ENCODE measurements at places on chromosomes 2 and 18.
A peak's percentile ranks its signal among the peaks of the same experiment; 100 is the strongest.

- DNase-seq: no peak
These were observed 58.7 kb downstream of the TMEM18 start for GRCh38 chr2:618422-618990.

GRCh38 chr2:28896906-28897305 is 2.4 kb downstream of the WDR43 start:
- DNase-seq: no peak

DNA sequence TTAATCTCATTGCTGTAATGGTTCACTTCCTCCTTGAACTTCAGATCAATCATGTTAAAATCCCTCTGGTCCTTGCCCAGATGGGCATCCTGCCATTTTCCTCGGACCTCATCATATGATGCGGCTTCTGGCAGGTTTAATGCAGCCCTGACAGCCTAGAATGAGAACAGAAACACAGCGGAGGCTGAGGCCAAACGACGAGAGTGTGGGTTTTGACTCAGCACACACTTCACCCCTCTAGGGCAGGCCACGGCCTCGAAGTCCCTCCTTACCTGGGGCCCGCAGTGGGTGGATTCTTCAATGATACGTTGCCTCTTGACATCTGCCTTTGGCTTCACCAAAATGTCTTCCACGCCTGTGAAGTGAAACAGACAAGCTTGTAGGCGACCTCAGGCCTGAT is 56.8 kb downstream of the POLR1A start:
- no peak for DNase-seq

DNA sequence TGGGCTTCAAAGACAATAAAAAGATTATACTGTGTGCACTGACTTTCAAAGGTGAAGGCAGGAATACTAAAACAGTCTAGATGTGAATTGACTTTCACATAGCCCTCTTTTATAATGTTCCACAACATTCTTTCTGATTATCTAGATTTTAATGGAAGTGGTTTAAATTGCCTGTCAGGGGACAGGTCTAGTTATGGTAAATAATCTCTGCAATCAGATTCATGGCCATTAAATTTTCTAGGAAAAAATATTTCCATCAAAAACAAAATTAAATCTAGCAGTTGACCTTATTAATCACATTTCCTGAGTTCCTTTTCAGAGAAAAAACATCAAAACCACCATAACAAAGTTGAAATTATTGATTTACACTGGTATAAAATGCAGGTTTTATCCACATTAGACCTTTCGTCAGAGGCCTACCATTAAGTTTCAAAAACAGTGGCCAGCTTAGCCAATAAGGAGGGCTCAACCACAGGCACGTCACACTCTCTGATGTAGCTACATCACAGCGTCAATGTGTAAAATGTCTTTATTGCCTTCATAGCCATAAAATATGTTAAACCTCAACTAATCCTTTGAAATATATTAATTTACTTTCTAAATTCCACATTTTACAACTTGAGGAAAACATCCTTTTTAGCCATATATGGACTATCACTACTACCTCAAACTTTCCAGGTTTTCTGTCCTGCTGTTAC is 79.4 kb downstream of the NOL10 start:
- DNase-seq: no peak

DNA sequence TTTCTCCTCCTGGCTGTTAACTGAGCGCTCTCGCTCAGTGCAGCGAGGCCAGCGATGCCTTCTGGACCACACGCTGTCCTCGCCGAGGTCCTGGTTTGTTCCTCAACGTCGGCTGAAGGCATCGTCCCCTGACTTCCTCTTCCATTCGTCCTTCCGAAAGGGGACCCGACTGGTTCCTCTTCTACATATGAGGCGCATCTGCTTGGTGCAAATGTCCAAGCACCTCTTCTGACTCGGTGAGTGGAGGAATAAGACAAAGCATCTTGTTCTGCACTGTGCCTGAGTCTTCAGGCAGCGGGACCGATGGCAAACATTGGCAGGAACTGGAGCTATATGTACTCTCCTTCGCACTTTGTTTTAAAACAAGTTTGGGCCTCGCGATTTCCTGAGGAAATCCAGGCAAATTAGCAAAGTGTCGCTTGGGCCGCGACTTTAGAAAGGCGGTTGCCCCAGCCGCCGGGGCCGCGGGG is 621 bp upstream of the KCNS3 start:
- DNase-seq: peak; percentile 12

- no peak for DNase-seq
These were observed 52.7 kb downstream of the CCDC68 start for GRCh38 chr18:54906331-54907185.

DNA sequence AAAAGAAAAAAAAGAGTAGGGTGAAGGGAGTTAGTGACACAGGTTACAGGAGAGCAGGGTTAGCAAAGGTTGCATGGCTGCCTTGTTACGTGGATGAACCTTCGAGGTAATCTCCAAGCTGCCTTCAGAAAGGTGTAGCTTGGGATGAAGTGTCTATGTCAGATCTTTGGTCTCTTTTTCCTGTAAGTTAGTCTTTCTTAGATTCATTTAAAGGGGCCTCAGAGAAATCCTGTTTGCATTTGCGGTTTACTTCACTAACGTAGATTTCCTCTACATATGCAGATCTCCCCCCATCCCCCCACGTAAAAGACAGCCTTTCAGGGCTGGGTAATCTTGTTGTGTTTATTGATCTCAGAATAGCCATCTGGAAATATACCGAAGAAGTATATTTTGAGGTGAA is 83.7 kb downstream of the MTA3 start:
- DNase-seq: no peak

DNA sequence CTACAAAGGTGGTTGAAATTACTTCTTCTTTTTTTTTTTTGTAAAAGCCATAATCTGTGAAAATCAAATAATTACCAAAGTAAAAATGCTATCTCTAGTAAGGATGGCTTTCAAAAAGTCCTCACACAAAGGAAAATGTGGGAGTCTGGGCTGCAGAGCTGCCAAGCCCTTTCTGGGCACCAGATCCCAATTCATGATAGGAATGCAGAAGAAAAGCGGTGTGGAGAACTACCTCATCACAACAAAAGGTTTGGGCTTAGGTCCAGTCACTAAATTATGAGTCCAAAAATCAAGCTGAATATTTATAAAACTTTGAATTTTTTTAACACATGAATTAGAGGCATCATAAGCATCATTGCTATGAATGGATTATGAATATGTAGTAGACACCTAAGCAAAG is 30.8 kb upstream of the EPHA4 start:
- no peak for DNase-seq

DNA sequence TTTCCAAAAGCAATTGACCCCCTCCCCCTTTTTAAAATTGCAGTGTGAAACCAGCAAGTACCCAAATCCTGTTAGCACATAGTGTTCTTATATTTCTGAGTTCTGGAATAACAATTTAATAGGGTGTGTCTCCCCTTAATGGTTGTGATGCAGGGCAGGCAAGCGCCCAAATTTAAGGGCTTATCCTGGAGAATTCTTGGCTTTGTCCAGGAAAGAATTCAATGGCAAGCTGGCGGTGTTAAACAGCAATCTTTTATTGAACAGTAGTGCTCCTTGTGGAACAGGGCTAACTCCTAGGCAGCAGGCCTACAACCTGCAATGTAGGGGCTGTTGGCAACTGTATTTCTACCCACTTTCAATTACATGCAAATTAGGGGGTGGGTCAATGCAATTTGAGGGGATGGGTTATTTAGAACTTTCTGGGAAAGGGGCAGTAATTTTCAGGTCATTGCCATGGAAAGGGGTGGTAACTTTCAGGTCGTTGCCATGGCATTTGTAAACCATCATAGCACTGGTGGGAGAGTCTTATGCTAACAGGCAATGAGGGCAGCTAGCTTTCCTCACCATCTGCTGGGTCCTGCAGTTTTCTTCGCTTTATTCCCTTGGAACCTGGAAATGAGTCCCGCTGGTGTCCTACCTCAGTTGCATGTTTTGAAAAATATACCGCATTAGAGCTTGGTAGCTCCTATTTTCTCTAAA is 149.0 kb upstream of the KCTD1 start:
- DNase-seq: no peak

- DNase-seq: no peak
These were observed 49.1 kb downstream of the KCNF1 start for GRCh38 chr2:10960606-10961489.

Data from GM18507 (cell line).